ENCODE measurements at places on chromosomes 4 and X. TPM values are rescaled to one million over a fixed set of nuclear protein-coding genes. Genes with fewer than 3 reads are reported as not detected.

- DNase-seq = no peak
Observed at GRCh38 chrX:87045352-87045751, 472.2 kb upstream of the KLHL4 start.

- DNase-seq = no peak
Observed at GRCh38 chr4:108327642-108328382, 159.1 kb upstream of the LEF1 start.

DNA sequence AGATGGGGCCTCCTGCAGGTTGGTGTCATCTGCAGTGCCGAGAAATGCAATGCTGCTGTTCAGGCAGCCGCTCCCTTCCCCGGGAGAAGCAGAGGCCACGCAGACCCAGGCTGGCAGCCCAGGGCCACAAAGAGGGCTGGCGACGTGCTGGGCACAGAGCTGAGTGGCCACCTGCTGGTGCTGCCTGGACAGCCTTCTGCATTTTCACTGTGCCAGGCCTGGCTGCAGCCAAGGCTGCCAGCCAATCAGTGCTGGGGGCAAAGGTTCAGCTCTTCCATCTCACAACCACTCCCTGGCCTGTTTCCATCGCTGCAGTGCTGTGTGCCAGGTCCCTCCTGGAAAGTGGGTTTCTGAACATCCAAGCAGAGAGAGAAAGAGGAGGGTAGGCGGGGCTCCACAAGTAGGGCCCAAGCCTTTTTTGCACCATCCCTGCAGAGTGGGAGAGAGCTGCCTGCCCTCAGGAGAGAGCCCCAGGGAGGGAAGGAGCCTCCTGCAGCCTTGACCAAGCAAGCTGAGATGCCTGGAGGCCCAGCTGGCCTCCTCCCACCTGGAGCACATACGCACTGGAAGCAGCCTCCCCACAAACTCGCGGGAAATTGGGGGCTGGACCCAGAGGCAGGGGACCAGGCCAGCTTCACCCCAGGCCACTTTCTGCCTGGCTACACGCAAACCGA, 20.1 kb downstream of the ADRA2C start:
- DNase-seq = peak; percentile 26

VCX3A gene
- total RNA-seq = not detected

DNA sequence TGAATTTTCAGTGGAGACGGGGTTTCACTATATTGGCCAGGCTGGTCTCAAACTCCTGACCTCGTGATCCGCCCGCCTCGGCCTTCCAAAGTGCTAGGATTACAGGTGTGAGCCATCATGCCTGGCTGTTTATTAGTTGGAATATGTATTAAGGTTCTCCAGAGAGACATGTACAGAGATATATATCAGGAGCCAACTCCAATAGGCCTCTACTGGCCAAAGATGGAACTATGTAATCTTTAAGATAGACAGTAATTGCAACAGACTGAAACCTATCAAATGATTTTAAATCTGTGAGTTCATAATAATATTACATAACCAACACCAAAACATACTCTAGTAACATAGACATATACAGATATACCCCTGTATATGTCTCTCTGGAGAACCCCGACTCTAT, 5.8 kb upstream of the DMP1 start:
- DNase-seq = no peak

DNA sequence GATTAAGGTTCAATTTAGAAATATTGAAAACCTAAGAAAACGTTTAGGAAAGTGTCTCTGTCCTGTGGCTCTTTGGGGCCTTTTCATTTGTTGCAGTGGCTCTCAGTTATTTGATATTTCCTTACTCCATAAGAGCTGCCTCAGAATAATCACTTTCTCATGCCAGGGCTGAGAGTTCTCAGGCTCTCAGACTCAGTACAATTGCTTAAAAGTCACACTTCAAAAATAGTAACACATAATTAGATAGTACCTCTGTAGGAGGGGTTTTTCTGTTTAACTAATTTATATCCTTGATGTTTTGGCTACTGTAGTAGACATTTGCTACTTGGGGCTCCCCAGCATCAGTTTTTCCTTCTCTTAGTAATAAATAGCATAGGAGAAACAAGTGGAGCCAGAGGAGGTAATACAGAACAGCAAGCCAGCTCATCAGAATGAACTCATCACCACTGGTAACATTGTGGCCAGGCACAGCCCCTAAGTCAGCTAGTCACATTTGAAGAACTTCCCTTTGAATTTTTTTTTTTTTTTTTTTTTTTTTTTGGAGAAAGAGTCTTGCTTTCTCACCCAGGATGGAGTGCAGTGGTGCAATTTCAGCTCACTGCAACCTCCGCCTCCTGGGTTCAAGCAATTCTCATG, 8.0 kb upstream of the HNRNPD start:
- DNase-seq = no peak

ADGRG2 gene
- total RNA-seq = 6.4 TPM

- no peak for DNase-seq
Observed at GRCh38 chrX:926070-926469, 286.4 kb downstream of the CRLF2 start.

All from MCF 10A (cell line).